ENCODE measurements at places on chromosomes 1 and 21.

DNA sequence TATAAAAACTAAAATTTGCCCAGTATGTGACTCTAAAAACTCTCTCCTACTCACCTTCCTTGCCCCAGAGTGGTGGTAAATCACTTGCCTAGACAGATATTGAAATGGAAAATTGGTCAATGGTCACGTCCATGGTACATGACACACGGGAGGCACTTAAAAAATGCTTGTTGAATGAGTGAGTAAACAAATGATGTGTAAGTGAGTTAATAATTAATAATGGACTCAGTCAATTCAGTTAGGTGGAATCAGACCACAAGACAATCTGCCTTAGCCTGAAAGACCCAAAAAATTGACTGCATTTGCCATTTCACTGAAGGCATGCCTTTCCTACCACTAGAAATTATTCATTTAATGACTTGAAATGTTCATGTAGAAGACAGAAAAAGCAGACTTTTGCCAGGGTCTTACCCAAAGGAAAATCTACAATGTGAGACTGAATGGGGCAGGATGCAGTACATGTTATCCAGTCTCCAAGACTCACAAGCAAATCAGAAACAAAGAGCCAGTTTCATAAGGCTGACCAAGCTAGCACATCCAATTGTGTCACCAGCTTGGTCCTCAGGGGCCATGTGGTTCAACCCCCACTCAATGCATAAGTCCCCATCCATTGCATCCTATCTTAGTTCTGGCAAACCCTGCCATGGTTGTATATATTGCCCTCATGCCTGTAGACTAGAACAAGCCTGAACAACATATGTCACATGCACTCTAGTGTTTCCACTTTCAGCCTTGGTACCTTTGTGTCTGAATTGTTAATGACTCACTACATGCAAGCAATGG, 73.6 kb downstream of the TBX15 start:
- no peak for DNase-seq

GRCh38 chr1:4585216-4585615, 69.2 kb upstream of the AJAP1 start:
- DNase-seq, result no peak

DNA sequence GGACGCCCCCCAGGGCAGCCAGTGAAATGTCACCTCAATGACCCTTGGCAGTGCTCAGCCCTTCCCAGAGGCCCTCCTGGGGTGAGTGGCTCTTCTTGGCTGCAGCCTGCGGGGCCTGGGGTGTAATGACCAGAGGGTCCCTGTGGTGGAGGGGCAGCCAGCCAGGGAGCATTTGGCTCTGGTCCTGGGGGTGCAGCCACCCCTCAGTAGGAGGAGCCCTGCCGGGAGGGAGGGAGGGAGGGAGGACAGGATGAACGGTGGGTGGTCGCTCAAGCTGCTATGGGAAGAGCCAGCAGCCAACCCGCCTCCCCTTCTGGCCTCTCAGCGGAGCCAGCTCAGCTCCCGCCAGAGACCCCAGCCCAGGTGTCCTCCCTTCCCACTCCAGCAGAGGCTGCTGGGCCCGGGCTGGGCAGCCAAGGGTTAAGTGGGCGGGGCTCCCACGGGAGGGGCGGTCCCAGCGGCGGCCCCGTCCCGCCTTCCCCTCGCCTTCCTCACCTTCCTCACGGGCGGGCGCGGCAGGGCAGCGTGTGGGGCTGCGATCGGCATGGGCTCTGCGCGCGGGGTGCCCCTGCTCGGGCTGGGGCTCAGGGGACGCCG, 9.0 kb upstream of the PLCH2 start:
- DNase-seq, result no peak

- no peak for DNase-seq
These were observed 93.3 kb downstream of the DDX20 start for GRCh38 chr1:111848852-111849545.

GRCh38 chr1:213939888-213940287, 47.9 kb upstream of the PROX1 start:
- no peak for DNase-seq

DNA sequence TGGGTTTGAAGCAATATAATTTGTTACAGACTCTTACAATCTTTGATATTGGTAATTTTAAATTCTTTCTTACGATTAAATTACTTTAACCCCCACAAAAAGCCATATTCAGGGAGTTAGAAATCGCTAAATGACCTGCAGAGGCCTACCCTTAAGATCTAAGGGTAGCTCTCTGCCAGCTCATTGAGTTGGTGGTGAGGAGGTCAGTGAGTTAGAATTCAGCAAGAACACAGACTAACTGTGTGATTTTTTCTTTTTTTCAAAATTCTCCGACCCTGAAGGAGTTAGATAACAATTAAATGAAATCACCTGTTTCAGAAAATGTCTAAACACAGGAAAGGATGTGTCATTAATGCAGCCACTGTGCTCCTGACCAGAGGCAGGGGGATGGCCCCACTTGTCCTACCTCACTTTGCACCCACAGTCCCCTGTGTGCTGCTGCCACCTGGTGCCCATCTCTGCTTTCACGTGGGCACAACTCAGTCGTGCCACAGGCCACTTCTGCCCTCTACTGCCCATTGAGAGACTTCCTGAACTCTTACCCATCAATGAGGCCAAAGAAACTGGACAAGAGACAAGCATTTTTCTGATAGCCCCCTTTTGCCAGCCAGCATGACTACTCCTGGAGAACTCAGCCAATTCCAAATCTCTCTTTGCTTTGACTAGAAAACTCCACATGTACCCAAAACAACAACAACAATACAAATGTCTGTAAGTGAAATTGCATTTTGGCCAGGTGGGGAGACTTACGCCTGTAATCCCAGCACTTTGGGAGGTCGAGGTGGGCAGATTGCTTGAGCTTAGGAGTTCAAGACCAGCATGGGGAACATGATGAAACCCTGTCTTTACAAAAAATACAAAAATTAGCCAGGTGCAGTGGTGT, 8.4 kb downstream of the CFAP45 start:
- DNase-seq, result peak; percentile 90

DNA sequence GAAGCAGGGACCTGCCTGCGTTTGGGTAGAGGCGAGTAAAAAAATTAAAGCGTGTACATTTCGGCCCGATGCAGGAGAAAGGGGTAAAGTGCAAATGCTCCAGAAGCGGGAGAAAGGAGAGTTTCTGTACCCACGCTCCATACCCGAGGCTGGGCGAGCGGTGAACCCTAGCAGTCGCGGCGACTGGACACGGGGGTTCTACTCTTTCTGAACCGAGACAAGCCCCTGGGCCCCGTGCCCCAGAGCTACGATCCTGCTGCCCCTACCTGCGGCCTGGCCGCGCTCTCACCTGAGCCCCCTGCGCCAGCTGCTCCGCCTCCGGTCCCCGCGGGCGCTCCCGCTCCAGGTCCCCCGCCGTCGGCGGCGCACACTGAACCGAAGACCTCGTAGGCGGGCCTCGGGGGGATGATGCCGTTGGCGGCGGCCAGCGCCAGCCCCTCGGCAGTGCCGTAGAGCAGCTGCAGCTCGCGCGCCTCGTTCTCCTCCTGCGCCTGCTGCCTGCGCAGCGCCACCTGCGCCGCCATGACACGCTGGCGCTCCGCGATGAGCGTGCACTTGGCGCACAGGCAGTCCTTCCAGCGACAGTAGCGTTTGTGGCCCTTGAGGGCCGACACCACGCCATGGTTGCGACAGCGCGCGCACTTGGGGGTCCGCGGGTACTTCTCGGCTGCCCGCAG, 2.4 kb downstream of the DMRTA2 start:
- DNase-seq, result no peak

DNA sequence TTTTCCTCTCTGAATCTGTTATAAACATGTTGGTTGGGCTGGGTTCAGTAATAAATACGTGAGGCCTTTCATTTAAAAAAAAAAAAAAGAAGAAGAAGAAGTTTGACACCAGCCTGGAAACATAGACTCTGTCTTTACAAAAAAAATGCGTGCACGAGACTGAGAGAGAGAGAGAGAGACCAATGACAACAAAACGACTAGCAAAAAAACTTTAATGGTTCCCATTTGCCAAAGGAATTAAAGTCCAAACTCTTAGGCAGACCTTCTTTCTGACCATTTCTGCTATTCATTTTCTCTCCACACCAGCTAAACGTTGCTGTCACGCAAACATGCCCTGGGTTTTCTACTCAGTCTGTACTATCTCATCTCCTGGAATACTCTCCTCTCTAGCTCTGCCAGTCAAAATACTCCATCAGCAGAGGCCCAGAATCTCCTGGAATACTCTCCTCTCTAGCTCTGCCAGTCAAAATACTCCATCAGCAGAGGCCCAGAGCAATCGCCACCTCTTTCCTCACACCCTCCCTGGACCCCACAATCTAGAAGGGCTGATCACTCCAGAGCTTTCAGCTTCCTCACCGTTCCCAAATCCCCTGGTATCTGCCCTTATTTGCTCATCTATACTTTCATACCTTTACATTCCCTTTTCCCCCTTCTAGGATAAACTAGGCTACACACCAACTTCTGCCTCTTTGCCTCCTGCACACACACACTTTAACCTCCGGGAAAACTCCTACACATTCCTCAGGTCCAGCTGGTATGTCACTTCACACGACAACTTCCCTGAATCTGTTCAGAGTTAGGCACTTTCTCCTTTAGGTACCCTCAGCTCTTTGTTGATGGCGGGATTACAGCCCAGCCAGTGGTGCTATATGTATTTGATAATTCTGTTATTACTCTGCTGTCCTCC, 100.0 kb downstream of the CDC7 start:
- no peak for DNase-seq

- no peak for DNase-seq
These were observed 4.7 kb downstream of the ZNF648 start for GRCh38 chr1:182056601-182057366.

DNA sequence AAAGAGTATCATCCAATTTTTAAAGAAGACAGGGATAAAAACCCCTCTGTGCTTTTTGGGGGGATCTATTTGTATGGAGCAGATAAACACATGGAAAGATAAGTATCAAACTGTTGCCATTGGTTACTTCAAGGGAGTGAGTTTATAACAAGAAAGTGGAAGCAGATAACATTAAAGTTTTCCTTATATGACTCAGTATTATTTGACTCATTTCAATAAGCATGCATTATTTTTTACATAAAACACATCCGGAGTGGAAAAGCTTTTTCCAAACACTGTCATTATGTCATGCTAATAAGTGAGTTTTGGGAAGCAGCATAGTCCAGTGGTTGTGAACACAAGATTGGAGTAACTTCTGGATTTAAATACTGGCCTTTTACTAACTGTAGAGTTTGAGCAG, 452.2 kb downstream of the LTN1 start:
- peak; percentile 85 for DNase-seq

DNA sequence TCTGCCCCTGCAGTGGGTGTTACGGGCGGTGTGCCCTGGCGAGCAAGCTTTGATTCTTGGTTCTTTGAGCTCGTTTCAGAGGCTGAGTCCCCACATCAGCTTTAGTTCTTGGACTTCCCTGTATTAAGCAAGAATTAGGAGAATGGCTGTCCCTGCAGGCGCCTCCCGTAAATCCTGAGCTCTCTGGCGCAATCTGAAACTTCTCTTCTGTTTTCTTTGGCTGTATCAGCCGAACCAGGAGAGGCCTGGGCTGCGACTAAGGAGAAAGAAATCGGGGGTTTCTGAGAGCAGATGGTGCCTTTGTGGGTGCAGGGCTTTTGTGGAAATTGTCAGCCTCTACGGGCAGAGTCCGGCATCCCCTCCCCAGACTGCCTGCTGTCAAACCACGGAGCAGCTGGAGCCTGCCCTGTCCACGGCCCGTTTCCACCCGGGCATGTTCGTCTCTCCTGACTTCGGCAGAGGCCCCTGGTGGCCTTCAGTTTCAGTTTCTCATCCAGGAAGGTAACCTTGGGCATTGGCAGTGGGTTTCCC, 17.9 kb downstream of the CSTB start:
- DNase-seq, result peak; percentile 61

- peak; percentile 68 for DNase-seq
These were observed 19.0 kb upstream of the MFN2 start for GRCh38 chr1:11961230-11961629.
